Tibial nerve (tissue), 4 donors: ENCODE measurements at places on chromosomes 4 and X. TPM values are rescaled to one million over a fixed set of nuclear protein-coding genes. Genes with fewer than 3 reads are reported as not detected.

PTCHD1 gene
- under 0.01 TPM for total RNA-seq

FGD1 gene
- total RNA-seq = 4.3 TPM

CAPN6 gene
- 0.98 TPM for total RNA-seq

F11 gene
- not detected for total RNA-seq

TENM3 gene
- total RNA-seq = 36.9 TPM

SAGE1 gene
- total RNA-seq = not detected

CXorf65 gene
- not detected for total RNA-seq

SYTL5 gene
- total RNA-seq = 0.44 TPM

VGLL1 gene
- total RNA-seq = not detected

TMEM144 gene
- 4.9 TPM for total RNA-seq

ZDHHC15 gene
- total RNA-seq = 4.4 TPM

SMPX gene
- not detected for total RNA-seq

GPRIN3 gene
- total RNA-seq = 2.3 TPM

P2RY8 gene
- 2.8 TPM for total RNA-seq

ELF2 gene
- 62.8 TPM for total RNA-seq

DCAF4L1 gene
- total RNA-seq = under 0.01 TPM

RNF150 gene
- total RNA-seq = 17.0 TPM

FAM9B gene
- not detected for total RNA-seq

TLR1 gene
- 29.1 TPM for total RNA-seq

ERCC6L gene
- total RNA-seq = not detected

SHISA3 gene
- total RNA-seq = 27.1 TPM

RASL11B gene
- 8.1 TPM for total RNA-seq

PRR32 gene
- total RNA-seq = not detected

SSX2 gene
- not detected for total RNA-seq

SPACA5 gene
- not detected for total RNA-seq

UXT gene
- total RNA-seq = 95.7 TPM

CLDN34 gene
- total RNA-seq = not detected

TMEM35A gene
- 1.0 TPM for total RNA-seq
